Lung (tissue), 17 donors: ENCODE measurements at places on chromosomes 12 and 14. TPM values are rescaled to one million over a fixed set of nuclear protein-coding genes. Genes with fewer than 3 reads are reported as not detected.
A peak's percentile ranks its signal among the peaks of the same experiment; 100 is the strongest.

DNA sequence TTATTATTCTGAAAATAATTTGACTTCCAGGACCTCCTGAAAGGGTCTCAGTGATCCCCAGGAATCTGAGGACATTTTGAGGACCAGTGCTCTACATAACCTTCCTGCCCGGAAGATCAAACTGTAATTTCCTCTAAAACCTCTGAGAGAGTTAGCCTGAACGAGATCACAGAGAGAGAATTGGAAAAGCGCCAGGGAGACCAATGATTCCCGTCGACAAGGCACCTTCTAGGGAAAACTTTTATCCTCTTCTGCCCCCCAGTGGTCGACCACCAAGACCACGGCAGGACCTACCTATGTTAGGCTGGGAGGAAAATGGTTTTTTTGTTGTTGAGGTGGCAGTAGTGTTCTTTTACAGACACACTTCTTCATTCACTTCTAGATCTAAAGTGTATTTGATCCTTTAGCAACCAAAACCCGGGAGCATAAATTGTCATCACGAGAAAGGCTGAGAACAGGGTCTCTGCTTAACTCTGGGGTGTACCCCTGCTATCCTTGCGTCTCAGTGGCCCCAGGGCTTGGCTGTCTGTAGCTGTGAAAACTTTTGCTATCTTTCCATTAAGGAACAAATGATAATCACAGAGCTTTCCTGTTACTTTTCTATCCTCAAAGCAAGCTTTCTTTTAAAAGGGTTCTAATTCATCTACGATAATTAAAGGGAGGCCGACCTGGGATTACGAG is 62.9 kb upstream of the NID2 start:
- H3K27me3 ChIP-seq: no peaks in the 10 kb centered on the region
- no peaks in the 10 kb centered on the region for H3K4me1 ChIP-seq
- H3K27ac ChIP-seq: no peak overlapping the region
- H3K36me3 ChIP-seq: no peaks in the 10 kb centered on the region
- no peak overlapping the region for H3K4me3 ChIP-seq
- DNase-seq: peak; percentile 97

GRCh38 chr12:49137476-49137875 is 6.3 kb upstream of the TUBA1B start:
- no peaks in the 10 kb centered on the region for H3K4me1 ChIP-seq
- H3K4me3 ChIP-seq: no peak overlapping the region
- H3K36me3 ChIP-seq: no peaks in the 10 kb centered on the region
- H3K27me3 ChIP-seq: no peaks in the 10 kb centered on the region
- no peak overlapping the region for H3K27ac ChIP-seq

GRCh38 chr12:102421802-102422583 is 58.4 kb downstream of the IGF1 start:
- H3K27ac ChIP-seq: no peak overlapping the region
- no peaks in the 10 kb centered on the region for H3K36me3 ChIP-seq
- H3K4me3 ChIP-seq: no peak overlapping the region
- peaks cover 6% of the 10 kb centered on the region for H3K4me1 ChIP-seq
- DNase-seq: no peak
- no peaks in the 10 kb centered on the region for H3K27me3 ChIP-seq

GRCh38 chr14:47153746-47154145 is 502.2 kb upstream of the RPL10L start:
- no peaks in the 10 kb centered on the region for H3K36me3 ChIP-seq
- no peak overlapping the region for H3K27ac ChIP-seq
- no peaks in the 10 kb centered on the region for H3K27me3 ChIP-seq
- H3K4me3 ChIP-seq: no peak overlapping the region

Gene NID2
- total RNA-seq: 116 TPM

- H3K27ac ChIP-seq: no peak overlapping the region
- H3K4me3 ChIP-seq: no peak overlapping the region
- no peaks in the 10 kb centered on the region for H3K27me3 ChIP-seq
- H3K36me3 ChIP-seq: no peaks in the 10 kb centered on the region
- no peaks in the 10 kb centered on the region for H3K4me1 ChIP-seq
These were observed 124.2 kb downstream of the SRGAP1 start for GRCh38 chr12:63968673-63969072.

DNA sequence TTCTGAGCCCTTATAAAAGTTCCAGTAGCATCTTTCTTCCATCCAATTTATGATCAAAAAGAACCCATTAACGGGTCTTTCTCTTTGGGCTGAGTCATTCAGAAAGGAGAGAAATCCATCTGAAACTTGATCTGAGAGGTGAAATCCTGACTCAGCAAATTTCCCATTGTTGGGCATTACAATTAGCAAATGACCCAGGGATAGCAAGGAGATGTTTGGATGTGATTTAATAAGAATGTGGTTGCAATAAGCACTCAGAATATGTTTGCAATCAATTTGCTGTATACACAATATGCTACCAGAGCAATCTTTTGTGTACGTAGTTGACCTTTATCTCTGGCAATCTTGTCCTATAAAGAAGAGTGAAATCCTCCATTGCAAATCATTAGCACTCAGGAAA is 122.7 kb downstream of the CCDC60 start:
- H3K36me3 ChIP-seq: no peaks in the 10 kb centered on the region
- H3K27me3 ChIP-seq: no peaks in the 10 kb centered on the region
- no peak for DNase-seq
- no peaks in the 10 kb centered on the region for H3K4me1 ChIP-seq
- no peak overlapping the region for H3K4me3 ChIP-seq

DNA sequence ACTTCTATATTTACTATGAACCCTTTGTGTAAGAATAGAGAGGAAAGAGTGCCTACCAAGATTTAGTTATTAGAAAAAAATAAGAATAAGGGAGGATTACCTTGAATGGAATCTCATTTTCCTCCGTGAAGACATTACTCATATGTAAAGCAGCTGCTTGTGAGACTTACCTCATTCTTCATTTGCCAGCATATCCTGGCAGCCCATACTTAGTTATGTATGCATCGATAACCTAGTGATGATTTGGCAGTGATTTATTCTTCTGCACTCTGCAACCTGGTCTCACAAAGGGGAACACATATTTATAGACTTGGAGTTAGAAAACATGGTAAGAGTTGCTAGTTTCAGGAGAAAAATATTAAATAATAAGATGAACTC is 56.8 kb downstream of the LRFN5 start:
- H3K4me1 ChIP-seq: no peaks in the 10 kb centered on the region
- H3K27ac ChIP-seq: no peak overlapping the region

DNA sequence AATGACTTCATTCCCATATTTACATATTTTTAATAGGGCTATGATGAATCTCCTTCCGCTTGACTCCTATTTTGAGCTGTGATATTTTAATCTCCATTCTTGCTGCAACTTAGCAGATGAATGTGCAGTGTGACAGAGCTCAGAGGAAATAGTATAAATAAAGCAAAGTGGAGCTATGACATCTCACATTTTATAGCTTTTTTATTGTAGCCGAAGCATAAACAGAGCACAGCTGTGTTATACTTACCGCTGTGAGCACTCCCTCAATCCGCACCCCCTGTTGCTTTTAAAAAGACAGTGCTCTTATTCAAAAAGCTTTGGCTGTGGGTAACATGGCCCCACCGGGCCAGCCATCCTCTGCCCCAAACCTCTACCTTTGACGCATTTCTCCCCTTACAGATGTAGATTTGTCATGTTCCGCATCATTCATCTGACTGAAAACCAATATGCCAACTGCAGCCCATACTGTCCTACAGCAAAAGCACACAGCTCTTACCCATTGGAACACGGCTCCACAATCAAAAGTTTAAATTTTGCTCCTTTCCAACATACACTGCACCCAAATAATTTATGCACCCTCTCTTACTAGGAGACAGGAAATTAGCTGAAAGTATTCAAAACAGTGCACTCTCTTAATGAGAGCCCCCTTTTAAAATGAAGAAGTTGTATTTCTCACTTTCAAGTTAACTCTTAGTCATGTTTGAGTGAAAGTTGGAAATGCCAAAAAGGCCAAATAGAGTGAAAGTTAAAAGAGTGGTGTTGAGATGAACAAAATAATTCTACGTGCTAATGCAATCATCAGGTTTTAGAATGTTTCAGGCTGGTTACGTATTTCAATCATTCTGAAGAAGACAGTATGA is 429.3 kb upstream of the SOX5 start:
- no peak overlapping the region for H3K27ac ChIP-seq
- no peak overlapping the region for H3K4me3 ChIP-seq
- H3K36me3 ChIP-seq: no peaks in the 10 kb centered on the region

Gene E2F7
- 2.3 TPM for total RNA-seq

Gene OTUB2
- 2.2 TPM for total RNA-seq

DNA sequence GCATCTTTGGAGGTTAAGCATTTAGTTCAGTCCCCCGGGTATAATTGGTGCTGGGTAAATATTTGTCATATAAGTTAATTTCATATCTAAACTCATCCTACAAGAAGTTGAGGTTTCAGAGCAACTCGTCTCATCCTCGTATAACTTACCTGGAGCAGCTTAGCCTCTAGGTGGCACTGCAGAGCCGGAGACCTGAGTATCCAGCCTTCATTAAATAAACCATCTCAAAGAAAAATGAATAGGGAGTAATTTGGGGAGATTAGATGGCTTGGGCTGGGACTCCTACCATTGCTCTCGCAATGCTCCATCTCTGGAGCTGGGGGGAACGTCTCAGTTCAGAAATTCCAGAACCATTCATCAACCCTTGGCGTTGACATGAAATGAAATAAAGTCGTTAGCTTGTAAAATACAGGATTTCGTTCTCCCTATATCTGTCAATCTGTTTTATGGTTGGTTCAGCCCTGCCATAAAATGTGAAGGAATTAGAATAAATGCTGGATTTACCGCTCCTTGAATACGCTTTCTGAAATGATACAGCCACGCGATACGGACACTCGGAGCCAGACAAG is 122.9 kb upstream of the TMEM132D start:
- no peak overlapping the region for H3K27ac ChIP-seq
- no peaks in the 10 kb centered on the region for H3K36me3 ChIP-seq
- H3K4me1 ChIP-seq: no peaks in the 10 kb centered on the region

DNA sequence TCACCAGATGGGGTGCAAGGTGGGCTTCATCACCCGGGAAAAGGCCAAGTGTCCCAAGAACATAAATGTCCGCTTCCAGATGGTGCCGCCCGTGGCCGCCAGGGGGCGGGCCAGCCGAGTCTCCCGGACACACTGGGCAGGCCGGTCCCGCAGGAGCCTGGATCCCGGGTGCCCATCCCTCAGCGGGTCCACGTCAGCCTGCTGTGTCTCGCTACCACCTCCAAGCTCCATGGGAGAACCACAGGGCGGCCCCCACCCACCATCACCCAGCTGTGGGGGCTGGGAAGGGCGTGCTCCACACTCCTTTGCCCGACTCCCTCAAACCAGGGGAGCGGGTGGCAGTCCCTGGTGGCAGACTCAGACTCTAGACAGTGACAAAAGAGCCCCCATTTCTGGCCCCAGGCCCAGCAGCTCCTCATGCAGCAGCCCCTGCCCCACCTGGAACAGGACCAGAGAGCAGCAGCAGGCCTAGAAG is 22.0 kb upstream of the NUDT14 start:
- H3K27me3 ChIP-seq: peaks cover 8% of the 10 kb centered on the region
- H3K4me3 ChIP-seq: no peak overlapping the region

DNA sequence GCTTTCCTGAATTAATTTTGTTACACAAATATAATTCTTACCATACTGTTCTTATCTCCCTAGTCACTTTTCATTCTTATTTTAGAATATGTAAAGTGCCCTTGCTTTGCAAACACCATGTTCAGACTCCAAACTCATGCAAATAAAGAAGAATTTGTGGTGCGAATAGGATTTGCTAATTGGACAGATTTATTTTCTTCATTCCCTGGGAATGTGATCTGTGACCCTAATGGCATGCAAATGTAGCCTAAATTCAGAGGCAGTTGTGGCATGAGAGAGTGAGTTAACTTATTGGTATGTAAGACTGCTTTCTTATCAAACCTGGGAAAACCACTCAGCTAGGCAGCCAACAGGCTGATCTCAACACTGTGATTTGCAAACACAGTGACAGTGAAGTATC is 10.0 kb downstream of the CAPZA3 start:
- no peaks in the 10 kb centered on the region for H3K36me3 ChIP-seq
- DNase-seq: no peak
- no peaks in the 10 kb centered on the region for H3K27me3 ChIP-seq
- H3K4me1 ChIP-seq: peaks cover 4% of the 10 kb centered on the region
- H3K27ac ChIP-seq: no peak overlapping the region

DNA sequence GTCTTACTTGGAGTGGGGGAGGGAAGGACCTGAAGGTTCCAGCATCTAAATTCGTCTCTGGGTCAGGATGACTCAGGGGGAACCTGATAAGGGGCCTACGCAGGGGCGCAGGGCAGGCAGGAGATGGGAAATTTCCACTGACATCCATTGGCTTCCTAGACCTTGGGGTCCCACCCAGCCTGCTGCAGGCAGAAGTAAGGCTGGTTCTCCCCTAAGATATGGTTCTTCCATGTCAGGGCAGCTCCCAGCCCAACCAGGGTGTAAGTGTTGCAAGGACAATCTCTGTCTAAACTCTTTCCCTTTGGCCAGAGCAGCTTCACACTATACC is 2.1 kb upstream of the NDRG2 start:
- H3K4me1 ChIP-seq: peaks cover 10% of the 10 kb centered on the region
- H3K27me3 ChIP-seq: no peaks in the 10 kb centered on the region
- no peak overlapping the region for H3K4me3 ChIP-seq
- no peaks in the 10 kb centered on the region for H3K36me3 ChIP-seq

DNA sequence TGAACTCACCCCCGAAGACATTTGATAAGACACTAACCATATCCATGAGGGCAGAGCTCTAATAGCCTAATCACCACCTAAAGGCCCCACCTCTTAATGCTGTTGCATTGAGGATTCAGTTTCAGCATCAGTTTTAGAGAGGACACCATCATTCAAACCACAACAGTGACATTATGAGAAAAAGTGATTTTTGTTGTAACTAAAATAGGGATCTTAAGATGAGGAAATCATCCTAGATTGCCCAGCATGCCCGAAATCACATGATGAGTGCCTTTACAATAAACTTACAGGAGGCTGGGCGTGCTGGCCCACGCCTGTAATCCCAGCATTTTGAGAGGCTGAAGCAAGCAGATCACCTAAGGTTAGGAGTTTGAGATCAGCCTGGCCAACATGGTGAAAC is 9.7 kb upstream of the GLT1D1 start:
- no peaks in the 10 kb centered on the region for H3K36me3 ChIP-seq
- no peak for DNase-seq
- H3K4me3 ChIP-seq: no peak overlapping the region
- no peaks in the 10 kb centered on the region for H3K27me3 ChIP-seq
- no peaks in the 10 kb centered on the region for H3K4me1 ChIP-seq
- no peak overlapping the region for H3K27ac ChIP-seq

DNA sequence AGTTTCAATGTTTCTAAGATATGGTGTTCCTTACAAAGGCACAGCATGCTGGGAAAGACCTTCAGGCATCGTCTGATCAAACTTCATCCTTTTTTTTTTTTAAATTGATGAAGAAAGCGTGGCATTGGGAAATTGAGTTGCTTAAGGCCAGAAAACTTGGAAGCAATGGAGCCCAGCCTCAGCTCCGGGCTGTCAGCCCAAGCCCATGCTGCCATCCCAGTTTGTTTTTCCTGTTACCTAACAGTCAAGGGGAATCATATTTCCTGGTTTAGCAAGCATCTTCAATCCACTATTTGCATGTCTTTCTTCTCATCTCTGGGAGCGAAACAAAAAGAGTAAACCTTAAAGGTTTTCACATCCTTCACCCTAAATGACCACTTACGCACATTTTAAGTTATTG is 200.2 kb downstream of the CHST11 start:
- no peaks in the 10 kb centered on the region for H3K27me3 ChIP-seq
- no peak overlapping the region for H3K4me3 ChIP-seq
- H3K36me3 ChIP-seq: no peaks in the 10 kb centered on the region
- no peak overlapping the region for H3K27ac ChIP-seq

- no peak for DNase-seq
- H3K27ac ChIP-seq: no peak overlapping the region
- peaks cover 4% of the 10 kb centered on the region for H3K4me1 ChIP-seq
- H3K27me3 ChIP-seq: no peaks in the 10 kb centered on the region
- no peaks in the 10 kb centered on the region for H3K36me3 ChIP-seq
- no peak overlapping the region for H3K4me3 ChIP-seq
These were observed 61.4 kb upstream of the IFNG-AS1 start for GRCh38 chr12:67927815-67928214.

GRCh38 chr12:132068250-132068649 is 75.9 kb downstream of the DDX51 start:
- peaks cover 63% of the 10 kb centered on the region for H3K36me3 ChIP-seq
- H3K27ac ChIP-seq: no peak overlapping the region
- H3K4me1 ChIP-seq: no peaks in the 10 kb centered on the region
- H3K27me3 ChIP-seq: no peaks in the 10 kb centered on the region
